Activated naive CD4-positive, alpha-beta T cell (primary cell): ENCODE measurements at places on chromosomes 6 and 20.

DNA sequence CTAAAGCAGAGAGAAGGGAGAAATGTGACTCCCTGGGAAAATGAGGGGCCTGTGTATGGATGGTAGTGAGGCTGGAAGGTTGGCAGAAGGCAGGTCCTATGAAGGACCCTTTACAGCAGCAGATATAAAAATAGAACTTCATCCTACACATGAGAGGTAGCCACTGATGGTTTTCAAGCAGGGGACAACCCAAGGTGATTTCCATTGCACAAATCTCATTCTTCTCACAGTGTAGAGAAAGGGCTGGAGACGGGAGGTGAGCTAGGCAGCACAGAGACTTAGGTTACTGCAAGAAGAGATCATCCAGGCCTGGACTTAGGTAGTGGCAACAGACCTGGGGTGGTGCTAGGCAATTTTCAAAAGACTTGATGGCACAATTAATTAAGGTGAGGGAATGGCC lies 30.7 kb downstream of the TRAM2 start:
- DNase-seq = no peak

DNA sequence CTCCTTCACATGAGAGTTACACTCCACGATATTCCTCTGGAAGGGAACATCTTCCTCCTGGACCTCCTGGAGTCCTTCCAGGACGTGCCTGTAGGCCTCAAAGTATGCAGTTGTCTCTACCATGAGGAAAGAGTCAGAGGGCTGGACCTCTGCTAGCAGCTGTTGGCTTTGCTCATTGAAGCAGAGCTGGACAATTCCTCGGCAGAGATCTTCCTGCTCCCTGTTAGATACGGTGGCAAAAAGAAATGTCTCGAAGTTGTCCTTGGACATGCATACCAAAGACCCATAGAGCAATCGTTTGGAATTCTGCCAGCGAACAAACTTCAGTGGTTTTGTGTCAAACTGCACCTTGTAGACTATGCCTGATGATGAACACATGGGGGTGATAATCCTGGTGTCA lies 7.7 kb downstream of the ZNFX1 start:
- DNase-seq = no peak

DNA sequence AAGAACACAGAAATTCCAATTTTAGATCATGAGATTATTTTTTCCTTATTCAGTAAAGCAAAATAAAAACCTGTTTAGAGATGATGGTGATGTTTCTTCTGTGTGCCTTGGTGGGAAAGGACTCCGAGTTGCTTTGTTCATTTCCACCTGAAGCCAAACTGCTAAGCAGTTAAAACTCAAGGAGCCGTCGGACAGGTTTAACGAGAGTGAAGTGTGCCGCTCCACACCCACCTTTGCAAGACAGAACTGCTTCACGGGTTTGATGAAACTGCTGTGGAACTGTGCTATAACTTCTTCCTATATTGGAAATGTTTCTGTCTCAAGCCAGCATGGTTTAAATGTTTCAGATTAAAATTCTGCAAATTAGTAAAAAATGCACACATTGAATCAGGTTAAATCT lies 9.2 kb upstream of the DSP start:
- no peak for DNase-seq

DNA sequence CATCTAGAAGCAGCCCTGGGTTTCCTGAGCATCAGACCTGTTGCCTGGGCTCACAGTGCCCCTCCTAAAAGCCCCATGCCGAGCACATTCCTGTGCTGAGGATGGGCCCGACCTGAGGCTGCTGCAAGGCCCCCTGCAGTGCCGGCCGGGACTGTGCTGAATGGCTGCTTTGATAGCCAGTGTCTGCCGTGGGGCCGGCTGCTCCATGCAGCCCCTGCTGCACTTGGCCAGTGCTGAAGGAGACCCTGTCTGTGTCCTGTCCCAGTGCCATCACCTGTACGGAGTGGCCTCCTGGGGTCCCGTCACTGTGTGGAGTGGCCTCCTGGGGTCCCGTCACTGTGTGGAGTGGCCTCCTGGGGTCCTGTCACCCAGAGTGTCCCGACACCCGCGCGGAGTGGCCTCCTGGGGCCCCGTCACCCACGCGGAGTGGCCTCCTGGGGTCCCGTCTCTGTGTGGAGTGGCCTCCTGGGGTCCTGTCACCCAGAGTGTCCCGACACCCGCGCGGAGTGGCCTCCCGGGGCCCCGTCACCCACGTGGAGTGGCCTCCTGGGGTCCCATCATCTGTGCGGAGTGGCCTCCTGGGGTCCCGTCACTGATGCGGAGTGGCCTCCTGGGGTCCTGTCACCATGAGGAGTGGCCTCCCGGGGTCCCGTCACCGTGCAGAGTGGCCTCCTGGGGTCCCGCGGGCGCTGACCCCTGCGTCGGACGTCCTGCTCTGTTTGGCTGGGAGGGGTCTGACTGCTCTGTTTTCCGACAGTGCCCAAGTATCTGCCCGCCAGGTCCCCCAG lies 7.0 kb downstream of the COL9A3 start:
- no peak for DNase-seq

DNA sequence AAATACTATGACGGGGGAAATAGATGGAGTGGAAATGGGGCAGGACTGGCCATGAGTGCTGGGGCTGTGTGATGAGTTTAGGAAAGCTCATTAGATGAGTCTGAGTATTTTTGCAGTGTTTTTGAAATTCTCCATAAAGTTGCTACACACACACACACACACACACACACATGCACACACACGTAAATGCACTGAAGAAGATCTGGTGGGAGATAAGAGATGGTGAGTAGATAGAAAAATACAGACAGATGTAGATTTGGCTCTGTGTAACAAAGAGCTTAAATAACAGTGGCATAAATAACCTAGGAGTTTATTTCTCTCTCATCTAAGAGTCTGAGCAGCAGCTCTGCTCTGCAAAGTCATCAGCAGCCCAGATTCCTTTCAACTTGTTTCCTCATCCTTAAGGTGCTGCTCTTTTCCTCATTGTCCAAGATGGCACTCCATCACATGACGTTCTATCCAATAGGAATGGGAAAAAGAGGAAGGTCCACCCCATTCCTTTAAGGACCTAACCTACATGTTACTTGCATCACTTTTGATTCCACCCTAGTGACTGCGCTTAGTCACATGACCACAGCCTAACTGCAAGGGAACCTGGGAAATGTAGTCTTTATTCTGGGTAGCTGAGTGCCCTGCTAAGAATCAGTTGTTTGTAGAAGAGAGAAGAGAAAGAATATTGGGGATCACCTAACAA lies 76.4 kb downstream of the EYA2 start:
- no peak for DNase-seq

GRCh38 chr20:10655720-10656669 lies 17.8 kb downstream of the JAG1 start:
- DNase-seq = no peak

GRCh38 chr6:166167801-166168615 lies at the start of gene TBXT:
Gene TBXT (minus strand): TSS chr6:166167851. CDS start chr6:166167591, 260 bp downstream.
- no peak for DNase-seq

DNA sequence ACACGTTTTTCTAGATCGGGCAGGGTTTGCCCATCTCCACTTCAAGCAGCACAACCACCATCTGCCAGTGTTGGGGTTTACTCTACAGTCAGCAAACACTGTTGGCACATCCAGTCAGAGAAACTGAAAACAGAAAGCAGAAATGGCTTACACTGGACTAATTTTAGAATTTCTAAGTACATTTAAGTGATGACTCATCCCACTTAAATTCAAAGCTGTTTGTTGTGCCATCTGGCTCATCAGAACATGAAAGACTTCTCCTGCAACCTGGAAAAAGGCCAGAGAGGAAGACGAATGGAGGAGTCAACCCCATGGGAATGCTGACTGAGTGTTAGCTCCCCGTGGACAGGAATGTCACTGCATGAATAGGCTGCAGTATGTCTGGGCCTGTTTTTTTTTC lies 21.8 kb downstream of the FAM209B start:
- DNase-seq = no peak

GRCh38 chr6:36666826-36667591 lies 11.5 kb upstream of the CDKN1A start:
- DNase-seq = no peak

GRCh38 chr6:155994086-155994485 lies 538.4 kb upstream of the NOX3 start:
- DNase-seq = no peak

DNA sequence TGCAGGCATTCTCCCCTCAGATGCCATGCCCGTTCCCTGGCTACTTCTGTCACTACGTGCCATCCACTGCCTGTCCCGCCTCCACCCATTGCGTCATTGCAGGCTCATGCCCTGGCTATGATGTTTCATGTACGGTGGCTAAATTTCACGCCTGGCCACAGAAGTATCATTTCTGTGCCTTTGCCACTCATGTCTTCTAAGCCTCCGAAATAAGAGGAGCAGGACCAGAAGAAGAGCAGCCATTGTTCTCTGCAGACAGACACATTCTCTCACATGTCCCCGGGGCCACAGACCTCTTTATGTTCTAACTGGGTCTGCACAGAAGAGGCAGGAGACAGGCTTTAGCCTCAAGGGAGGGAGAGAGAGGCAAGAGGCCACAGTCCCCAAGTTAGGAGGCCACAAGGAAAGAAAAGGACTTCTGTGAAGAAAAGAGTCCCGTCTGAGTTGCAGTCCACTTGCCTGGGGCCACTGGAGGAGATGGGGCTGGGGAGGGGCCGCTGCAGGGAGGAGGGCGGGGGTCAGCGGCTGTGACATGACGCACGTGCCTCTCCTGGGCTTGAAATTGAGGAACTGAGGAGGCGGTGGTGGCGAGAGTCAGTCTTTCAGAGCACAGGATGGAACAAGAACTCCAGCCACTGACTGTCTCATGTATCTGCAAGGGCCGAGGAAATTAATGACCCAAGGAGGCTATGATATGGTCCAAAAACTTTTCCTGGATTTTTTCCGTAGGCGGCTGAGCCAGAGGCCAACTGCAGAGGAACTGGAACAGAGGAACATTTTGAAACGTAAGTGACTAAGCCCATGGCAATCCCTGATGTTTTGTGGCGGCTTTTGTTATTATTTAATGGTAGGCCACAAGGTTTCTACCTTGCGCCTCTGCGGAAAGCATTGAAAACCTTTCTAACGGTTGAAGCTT lies 55.9 kb downstream of the TBC1D7 start:
- no peak for DNase-seq

- DNase-seq = no peak
Observed at GRCh38 chr6:169648617-169649016, 53.2 kb downstream of the WDR27 start.

DNA sequence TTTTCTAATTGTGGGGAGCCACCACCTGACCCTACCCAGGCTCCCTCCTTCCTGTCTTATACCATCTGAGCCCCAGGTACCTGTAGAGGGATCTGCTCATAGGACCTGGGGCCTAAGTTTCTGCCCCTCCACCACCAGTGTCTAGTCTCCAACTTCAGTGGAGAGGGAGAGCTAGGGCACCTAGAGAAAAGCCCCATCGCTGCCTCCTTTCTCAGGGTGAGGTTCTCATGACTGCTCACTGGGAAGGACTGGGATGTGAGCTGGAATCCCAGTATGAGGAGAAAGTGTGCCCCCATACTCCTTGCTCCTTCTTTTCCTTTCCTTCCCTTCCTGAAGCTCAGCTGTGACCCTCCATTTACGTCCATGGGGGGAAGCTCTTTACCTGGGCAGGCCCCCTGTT lies 231.6 kb downstream of the LRFN2 start:
- no peak for DNase-seq

DNA sequence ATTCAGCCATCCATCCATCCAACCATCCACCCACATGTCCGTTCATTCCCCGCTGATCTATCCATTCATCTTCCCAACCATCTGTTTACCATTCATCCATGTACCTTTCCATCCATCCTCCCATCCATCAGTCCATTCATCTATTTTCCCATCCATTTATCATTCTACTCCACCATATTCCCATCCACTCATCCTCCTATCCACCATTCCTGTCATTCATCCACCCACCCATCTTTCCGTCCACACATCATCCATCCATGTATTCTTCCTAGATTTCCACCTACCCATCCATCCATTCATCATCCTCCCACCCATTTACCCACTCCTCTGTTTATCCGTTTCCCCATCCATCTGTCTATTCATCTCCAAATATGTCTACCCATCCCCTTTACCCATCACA lies 6.8 kb downstream of the BPIFB6 start:
- no peak for DNase-seq

DNA sequence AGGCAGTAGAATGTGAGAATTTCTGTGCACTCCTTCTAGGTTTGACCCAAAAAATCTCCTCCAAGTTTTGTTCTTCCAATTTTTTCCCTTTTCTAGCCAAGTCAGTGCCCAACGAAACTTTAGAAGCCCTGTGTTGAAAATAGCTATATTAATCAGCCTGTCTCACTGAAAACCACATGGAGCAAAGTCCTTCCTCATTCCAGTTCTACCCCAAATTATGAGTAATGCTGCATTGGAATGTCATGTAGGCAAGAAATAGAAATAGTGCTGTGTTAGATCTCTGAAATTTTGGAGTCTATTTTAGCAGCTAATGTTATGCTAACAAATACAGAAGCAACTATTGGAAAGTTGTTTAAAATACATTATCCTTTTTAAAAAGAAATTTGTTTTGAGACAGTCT lies 725.5 kb downstream of the TBC1D32 start:
- no peak for DNase-seq

DNA sequence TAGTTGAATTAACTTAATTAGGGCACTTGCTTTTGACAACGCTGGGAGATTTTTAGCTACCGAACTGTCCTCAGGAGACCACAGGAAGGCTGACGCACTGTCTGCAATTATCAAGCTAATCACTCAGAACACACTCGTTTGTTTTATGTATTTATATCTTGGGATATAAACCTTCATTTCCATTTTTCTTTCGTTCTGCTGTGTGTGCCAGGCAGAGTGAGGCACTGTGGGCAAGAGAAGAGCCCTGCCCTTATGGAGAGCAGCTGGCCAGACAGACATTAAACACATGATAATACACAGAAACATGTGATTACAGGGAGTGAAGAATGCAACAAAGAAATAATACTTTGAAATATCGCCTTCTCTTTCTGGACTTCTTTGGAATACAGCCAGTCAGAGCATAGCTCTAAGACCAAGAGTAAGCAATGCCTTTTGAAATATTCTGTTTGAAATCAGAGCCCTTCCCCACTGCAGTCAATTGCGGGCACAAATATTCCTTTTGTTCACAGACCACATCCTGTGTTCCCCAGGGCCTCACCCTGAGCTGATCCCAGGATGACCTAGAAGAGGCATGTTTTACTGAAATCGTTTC lies 96.8 kb downstream of the ANKRD60 start:
- no peak for DNase-seq

GRCh38 chr20:4266183-4266582 lies 250.8 kb upstream of the RNF24 start:
- DNase-seq = no peak

GRCh38 chr6:162408826-162409535 lies 318.6 kb downstream of the PRKN start:
- no peak for DNase-seq

DNA sequence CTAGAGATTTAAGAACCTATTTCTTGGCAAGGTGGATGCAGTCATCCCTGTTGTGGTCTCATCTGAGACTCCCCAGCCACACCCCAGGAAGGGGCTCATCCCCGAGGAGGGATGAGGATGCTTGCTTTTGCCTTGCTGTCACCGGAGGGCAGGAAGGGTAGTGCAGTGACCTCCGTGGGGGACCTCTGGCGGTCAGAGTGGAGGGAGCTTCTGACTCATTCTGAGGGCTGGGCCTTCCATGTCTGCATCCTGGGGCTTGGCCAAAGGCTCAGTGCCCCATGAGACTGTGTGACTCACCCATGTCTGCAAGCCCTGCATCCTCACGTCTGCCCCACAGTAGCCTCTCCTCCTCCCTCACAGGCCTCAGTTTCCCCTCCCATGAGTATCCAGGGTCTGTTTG lies 38.7 kb downstream of the UQCC2 start:
- DNase-seq = no peak
